ENCODE measurements at places on chromosomes 3 and 15.

GRCh38 chr3:131896285-131896684 is 138.5 kb downstream of the CPNE4 start:
- no peak for DNase-seq

DNA sequence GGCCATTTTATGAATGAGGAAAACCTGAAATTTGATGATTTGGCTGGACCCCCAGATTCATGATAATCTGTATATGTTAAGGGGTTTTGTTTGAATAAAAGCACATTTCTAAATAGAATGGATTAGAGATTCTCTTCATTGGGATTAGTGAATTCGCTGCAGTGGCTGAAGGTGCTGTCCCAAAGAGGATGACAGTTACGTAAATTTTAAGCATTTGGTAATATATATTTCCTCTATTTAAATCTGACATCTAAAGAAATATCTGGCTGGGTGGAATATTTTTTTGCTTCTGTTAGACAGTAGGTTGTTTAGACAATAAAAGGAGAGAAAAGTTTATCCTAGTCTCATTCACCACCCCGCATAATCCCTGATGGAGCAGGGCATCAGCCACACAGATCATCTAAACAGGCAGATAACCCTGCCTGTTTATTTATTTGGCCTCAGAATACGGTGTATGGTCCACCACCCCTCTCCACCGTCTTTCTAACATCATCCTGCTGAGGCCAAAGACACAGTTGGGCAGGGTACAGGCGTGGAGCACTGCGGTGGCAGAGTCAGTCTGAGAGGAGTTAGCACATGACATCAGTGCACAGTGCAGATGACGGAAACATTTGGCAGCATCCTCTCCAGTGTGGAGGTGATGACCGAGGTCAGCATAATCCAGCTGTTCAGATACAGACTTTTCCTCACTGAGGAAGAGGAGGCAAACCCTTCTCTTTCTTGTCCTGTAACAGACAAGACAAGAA is 20.4 kb upstream of the NFKBIZ start:
- DNase-seq = no peak

DNA sequence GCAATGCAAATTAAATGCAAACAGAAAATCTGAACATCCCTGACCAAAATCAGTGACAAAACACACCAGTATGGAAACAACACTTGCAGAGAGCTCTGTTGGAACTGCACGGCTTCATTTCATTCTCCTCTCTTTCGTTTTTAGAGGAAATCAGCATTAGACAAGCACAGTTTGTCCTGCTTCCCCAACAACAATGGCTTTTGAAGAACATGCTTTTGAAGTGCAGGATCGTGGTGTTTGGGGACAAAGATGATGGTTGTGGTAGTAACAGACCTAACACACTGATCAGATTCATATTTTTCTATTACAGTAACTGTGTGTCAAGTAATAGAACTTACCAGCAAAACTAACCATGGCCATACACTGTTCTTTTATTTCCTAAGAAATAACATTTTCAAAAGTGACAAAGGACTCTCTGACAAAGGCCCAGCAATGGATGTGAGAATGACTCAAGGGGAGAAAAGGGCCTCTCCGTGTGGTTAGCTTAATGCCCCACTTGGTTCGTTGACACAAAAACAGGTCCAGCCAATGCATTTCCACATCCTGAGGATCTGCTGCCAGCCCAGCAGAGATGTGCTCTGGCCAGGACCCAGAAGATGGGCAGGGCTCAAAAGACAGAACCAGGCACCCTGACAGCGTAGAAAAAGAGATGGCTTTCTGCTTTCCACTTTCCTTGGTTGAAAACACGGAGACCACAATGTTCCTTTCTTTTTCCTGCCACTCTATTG is 84.1 kb downstream of the CCNL1 start:
- DNase-seq = peak; percentile 70

GRCh38 chr3:25536521-25537391 is 108.7 kb downstream of the RARB start:
- peak; percentile 92 for DNase-seq

DNA sequence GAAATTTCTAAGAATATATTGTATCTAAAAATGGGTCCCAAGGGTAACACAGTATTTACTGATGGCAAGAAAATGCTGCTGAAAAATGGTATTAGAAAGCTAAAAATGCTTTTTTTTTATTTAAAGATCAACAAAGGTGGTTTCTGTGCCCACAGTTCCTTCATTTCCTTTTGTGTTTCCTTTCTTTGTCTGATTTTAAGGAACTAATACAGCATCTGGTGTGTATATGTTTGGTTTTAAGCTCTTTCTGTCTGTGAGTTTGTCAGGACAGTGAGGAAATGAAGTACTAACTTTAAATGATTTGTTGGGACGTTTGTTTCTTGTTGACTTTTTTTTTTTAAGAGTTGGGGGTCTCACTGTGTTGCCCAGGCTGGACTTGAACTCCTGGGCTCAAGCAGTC is 38.2 kb downstream of the RASA2 start:
- no peak for DNase-seq

GRCh38 chr15:62068071-62068809 is 1.5 kb downstream of the C2CD4A start:
- no peak for DNase-seq

GRCh38 chr15:48936666-48937065 is 27.1 kb downstream of the SHC4 start:
- no peak for DNase-seq

DNA sequence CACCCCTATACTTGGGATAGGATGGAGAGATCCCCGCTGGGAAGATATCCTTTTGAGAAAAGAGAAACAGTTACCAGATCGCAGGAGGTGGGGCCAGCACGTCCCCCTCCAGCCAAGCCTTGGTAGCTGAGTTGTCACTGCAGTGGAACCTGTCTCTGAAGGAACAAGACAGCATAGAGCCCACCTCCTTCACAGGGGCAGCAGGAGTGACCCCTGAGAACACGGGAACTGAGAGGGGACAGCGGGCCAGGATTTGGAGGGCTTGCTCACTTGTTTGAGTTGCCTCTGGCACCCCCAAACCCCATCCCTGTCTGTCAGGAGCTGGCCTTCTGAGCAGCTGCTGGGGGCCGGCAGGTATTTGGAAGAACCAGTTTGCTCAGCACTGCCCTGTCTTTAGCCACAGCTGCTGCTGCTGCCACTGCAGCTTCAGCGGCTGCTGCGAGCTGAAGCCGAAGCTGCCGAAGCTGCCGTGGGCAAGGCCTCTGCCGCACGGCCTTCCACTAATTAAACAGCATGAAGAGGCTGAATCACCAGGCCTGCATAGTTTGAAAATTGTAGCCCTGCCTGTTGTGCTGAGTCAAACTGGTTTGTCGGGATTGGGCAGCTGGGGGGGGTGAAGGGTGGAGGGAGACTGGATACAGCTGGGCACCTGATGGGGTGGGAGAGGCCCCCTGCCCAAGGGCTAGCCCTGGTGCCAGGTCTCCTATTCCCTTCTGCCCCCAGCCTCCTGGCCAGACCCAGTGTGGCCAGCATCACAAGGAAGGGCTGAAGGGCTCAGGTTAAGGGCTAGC is 4.0 kb downstream of the EPHB3 start:
- DNase-seq = no peak

- no peak for DNase-seq
These were observed 114.9 kb upstream of the RPL32 start for GRCh38 chr3:12956316-12956660.

DNA sequence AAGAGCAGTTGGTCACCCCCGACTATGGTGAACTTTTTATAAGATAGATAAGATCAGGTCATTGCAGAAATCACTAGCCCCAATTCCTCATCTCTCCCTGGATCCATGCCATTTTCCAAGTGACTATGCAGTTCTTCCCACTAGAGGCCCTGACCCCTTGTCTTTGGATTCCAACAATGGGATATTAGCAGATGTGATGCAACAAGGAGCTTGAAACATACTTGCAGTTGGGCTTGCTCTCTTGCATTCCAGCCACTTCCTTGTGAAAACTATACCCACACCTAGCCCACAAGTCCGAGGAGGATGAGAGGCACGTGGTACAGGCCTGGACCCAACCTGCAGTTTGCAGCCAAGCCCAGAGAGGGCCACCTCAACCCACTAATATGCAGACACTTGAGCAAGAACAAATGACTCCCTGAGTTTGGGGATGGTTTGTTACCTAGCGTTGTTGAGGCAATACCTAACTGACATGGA is 60.6 kb downstream of the SUCLG2 start:
- no peak for DNase-seq

- DNase-seq = no peak
These were observed 104.5 kb downstream of the NLGN1 start for GRCh38 chr3:173501931-173502489.

GRCh38 chr15:40115670-40116093 is 7.0 kb upstream of the BMF start:
- no peak for DNase-seq

- DNase-seq = no peak
These were observed 117.4 kb upstream of the ZBED2 start for GRCh38 chr3:111712294-111713167.

- DNase-seq = no peak
These were observed 13.9 kb downstream of the AADAC start for GRCh38 chr3:151827816-151828215.

DNA sequence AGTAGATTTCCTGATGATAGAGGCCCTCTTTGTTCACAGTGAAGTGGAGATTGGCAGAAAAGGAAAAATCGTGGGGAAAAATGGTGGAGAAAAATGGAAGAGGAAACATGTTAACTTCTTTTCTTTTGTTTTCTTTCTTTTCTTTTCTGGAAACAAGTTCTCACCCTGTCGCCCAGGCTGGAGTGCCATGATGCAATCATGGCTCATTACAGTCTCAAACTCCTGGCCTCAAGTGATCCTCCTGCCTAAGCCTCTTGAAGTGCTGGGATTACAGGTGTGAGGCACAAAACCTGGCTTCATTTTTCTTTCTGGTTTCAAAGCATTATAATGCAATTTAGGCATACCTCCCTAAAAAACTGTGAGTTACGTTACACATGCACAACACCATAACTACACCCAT is 464.2 kb downstream of the MECOM start:
- no peak for DNase-seq

GRCh38 chr3:70085613-70086012 is 86.1 kb downstream of the SAMMSON start:
- no peak for DNase-seq

- no peak for DNase-seq
These were observed 163.7 kb downstream of the TCF12 start for GRCh38 chr15:57082054-57082728.

GRCh38 chr15:70246623-70247220 is 149.0 kb upstream of the TLE3 start:
- DNase-seq = no peak

DNA sequence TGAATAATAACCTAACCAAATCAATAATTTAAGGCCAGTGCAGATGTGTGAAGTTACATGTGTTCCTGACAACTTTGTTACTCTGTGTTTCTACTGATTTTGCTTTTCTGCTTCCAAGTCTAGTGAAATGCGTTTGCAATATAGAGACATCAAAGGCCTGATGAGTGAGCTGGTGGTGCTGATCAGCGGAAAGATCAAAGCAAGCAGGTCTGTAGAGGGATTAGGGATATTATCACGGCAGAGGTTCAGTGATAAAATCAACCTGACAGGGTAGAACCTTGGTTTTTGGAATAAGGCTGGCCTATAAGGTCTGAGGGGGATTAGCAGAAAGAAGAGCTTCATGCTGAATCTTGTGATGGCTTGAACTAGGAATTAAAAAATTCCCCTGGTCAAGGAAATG is 111.7 kb downstream of the EDEM1 start:
- DNase-seq = no peak

- no peak for DNase-seq
These were observed 801.6 kb upstream of the NR2F2 start for GRCh38 chr15:95528920-95529319.

DNA sequence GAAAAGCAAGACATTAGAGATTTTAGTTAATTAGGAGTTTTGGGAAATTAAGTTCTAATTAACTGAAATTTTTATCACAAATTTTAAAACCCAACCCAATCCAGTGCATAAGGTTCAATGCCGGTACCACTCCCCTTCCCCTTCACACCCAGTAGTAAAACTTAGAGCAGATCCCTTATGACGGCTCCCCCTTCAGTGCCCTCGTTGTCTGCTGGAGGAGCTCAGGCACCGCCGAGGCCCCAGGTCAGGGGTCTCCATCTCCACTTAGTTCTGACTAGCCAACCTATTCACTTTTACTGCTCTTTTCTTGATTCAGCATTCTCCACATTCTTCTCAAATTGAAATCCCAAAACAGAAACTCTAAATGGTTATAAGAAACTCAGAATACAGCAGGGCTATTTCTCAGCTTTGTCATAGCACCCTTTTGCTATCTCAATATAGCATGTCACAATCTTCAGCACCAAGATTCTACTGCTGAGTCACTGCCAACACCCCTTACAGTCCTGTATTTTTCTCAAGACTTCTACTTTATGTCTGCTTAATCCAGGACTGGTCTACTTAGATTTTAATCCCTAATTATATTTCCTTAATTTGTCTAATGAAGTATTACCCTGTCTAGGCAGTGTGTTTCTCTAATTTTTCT is 39.8 kb downstream of the TUBGCP4 start:
- no peak for DNase-seq

GRCh38 chr15:50815958-50816590 is 50.6 kb upstream of the SPPL2A start:
- no peak for DNase-seq

DNA sequence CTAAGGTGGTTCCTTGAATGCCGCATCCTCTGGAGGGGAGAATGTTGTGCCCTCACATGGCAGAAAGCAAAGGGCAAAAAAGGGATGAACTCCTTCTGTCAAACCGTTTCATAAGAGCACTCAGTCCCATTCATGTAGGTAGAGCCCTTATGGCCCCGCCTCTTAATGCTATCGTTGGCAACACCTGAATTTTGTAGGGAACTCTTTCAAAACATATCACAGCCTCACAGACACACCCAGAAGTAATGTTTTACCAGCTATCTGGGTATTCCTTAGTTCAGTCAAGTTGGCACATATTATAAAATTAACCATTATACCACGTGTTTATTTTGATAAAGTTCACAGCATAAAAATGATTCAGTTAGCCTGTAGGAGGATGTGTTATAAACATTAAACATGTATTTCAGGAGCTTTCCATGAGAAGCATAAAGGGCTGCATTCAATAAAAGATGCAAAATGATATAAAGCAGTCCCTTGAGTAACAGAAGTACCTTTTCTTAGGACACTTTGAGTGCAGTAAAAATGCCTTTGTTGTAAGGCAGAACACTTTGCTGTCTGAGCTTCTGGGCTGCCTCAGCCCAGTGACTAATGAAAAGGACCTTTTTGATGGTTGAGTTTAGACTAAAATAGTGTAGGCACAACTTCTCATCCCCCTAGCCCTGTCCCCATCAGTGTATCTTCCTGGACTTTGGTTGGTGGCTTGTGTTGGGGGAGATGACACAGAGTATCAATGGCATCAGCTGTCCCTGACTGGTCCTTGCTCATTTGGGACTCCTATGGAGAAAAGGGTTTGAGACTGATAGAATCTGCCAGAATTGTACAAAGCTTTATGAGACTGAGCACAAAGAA is 263.5 kb upstream of the TPRG1 start:
- no peak for DNase-seq

- no peak for DNase-seq
These were observed 93.0 kb downstream of the MEIS2 start for GRCh38 chr15:37007301-37007700.

- no peak for DNase-seq
These were observed at the start of gene PLIN1 for GRCh38 chr15:89679212-89679611. Gene PLIN1, minus strand, starts transcription at chr15:89679367. Its CDS starts 1,878 bp downstream, at chr15:89677489.
